Diencephalon (tissue), 1 donor: ENCODE measurements at places on chromosomes 4 and X. TPM values are rescaled to one million over a fixed set of nuclear protein-coding genes. Genes with fewer than 3 reads are reported as not detected.

The GRPR gene
- 1.4 TPM for total RNA-seq

The TKTL2 gene
- total RNA-seq, result 0.46 TPM

The GABRG1 gene
- 90.7 TPM for total RNA-seq

The KIF4A gene
- 5.8 TPM for total RNA-seq

The PNPLA4 gene
- total RNA-seq, result 12.2 TPM

The GCNA gene
- total RNA-seq, result 2.8 TPM

The MAGEA4 gene
- total RNA-seq, result not detected

The SPARCL1 gene
- 127 TPM for total RNA-seq
